ENCODE measurements at places on chromosomes 16 and 17. TPM values are rescaled to one million over a fixed set of nuclear protein-coding genes. Genes with fewer than 3 reads are reported as not detected.

GRCh38 chr17:49229076-49229804 is 1.3 kb downstream of the PHOSPHO1 start:
- DNase-seq: no peak

DNA sequence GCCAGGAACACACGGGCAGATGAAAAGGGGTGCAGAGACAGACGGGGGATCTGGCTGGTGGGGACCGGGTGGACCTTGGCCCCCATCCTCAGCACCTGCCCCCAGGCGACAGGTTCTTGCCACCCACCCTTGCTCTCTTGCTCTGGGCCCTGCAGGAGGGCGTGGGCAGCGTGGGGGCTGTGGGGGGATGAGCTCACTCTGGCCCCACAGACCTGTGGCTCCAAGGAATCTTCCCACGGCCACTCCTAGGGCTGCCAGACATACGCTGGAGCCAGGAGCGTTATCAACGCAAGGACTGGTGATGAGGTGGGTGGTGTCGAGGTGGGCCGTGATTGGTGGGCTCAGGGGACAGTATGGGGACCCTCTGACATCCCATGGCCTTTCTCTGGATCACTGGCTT is 6.3 kb downstream of the CTRB1 start:
- DNase-seq: no peak

The MT1M gene
- total RNA-seq: 6.8 TPM

The TRPV3 gene
- total RNA-seq: 1.3 TPM

The LRRC37A2 gene
- 5.0 TPM for total RNA-seq

The MEIOB gene
- not detected for total RNA-seq
